ENCODE measurements at places on chromosomes 12 and 14. TPM values are rescaled to one million over a fixed set of nuclear protein-coding genes. Genes with fewer than 3 reads are reported as not detected.
A peak's percentile ranks its signal among the peaks of the same experiment; 100 is the strongest.

GPRC5D gene
- total RNA-seq, result not detected

DNA sequence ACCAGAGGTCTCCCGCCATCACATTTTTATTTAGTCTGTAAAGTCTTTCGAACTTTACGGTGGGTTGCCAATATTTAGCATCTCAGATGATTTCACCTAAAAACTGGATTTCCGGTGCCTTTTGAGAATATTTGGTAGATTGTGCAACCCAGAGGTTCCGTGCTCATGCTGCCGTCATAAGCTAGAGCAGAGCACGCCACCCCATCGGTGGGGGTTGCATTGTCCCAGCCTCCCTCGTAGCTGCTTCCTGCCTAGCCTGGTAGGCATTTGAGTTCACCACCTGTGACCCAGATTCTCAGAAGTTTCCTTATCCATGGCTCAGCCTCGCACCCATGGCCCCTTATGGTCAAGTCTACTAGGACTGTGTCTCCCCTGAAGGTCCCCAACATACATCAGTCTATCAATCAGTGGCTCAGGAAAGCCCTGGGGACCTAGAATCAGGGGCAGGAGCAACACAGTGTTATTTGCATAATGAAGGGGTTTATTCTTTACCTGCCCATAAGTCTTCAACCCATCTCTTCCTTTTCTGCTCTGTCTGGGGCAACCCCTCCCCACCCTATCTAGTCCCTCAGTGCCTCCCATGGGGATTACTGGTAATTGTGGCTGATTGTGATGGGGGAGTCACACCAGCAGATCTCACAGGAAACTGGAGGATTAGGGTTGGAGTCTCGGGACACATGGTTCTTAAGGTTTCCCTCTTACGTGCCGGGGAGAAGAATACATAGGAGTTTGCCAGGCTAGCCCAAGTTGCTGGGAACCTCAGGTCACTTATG, 152.3 kb downstream of the PHETA1 start:
- DNase-seq, result no peak

DNA sequence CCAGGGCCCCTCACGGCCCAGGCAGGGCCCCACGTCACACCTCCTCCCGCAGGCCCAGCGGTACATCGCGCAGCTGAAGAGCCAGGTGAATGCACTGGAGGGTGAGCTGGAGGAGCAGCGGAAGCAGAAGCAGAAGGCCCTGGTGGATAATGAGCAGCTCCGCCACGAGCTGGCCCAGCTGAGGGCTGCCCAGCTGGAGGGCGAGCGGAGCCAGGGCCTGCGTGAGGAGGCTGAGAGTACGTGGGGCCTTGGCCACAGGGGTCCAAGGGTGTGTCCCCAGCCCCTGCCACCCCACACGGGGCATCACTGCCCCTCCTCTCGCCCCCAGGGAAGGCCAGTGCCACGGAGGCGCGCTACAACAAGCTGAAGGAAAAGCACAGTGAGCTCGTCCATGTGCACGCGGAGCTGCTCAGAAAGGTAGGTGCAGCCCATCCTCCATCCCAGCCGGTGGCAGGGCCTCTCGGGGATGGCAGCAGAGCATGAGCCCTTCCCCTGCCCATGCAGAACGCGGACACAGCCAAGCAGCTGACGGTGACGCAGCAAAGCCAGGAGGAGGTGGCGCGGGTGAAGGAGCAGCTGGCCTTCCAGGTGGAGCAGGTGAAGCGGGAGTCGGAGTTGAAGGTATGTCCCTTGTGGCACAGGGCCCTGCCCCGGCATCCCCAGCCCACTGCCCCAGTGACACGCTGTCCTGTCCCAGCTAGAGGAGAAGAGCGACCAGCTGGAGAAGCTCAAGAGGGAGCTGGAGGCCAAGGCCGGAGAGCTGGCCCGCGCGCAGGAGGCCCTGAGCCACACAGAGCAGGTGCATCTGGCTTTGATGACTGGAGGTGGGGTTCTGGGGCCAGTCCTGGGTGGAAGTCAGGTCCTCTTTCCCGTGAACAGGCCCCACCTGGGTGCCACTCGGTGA, 20.9 kb downstream of the HIP1R start:
- no peak for DNase-seq

STX2 gene
- total RNA-seq, result 22.9 TPM

GRCh38 chr12:125079648-125080645, 14.7 kb downstream of the AACS start:
- DNase-seq, result no peak

SYNDIG1L gene
- total RNA-seq, result not detected

- DNase-seq, result no peak
Measured at GRCh38 chr14:60655898-60656685, 6.8 kb upstream of the SIX1 start.

GRCh38 chr12:49013428-49013827, 5.1 kb downstream of the PRKAG1 start:
- no peak for DNase-seq

- no peak for DNase-seq
Measured at GRCh38 chr12:92971859-92972524, 42.9 kb upstream of the EEA1 start.

DNA sequence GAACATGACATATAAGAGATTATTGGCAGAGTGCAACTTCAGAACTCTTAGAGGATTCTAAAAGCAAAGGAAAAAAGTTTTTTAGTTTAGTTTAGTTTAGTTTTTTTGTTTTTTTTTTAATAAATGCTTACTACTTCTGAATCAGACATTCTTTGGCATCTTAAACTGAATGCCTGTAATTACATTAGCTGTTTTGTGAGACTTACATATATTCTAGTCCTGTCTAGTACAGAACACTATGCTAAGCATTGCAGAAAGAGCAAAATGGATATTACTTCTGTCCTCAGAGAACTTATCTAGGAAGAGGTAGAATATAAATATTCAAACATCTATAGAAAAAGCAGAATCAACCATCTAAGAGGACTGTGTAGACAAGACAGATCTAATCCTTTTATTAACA, 133.2 kb downstream of the RAD51B start:
- DNase-seq, result no peak

PTPRQ gene
- not detected for total RNA-seq

GRCh38 chr14:39266525-39266870, 32.8 kb downstream of the MIA2 start:
- peak; percentile 32 for DNase-seq

RTN1 gene
- under 0.01 TPM for total RNA-seq

GRCh38 chr14:93045965-93046704, 69.6 kb downstream of the ITPK1 start:
- DNase-seq, result no peak

GNB3 gene
- 0.25 TPM for total RNA-seq

DNA sequence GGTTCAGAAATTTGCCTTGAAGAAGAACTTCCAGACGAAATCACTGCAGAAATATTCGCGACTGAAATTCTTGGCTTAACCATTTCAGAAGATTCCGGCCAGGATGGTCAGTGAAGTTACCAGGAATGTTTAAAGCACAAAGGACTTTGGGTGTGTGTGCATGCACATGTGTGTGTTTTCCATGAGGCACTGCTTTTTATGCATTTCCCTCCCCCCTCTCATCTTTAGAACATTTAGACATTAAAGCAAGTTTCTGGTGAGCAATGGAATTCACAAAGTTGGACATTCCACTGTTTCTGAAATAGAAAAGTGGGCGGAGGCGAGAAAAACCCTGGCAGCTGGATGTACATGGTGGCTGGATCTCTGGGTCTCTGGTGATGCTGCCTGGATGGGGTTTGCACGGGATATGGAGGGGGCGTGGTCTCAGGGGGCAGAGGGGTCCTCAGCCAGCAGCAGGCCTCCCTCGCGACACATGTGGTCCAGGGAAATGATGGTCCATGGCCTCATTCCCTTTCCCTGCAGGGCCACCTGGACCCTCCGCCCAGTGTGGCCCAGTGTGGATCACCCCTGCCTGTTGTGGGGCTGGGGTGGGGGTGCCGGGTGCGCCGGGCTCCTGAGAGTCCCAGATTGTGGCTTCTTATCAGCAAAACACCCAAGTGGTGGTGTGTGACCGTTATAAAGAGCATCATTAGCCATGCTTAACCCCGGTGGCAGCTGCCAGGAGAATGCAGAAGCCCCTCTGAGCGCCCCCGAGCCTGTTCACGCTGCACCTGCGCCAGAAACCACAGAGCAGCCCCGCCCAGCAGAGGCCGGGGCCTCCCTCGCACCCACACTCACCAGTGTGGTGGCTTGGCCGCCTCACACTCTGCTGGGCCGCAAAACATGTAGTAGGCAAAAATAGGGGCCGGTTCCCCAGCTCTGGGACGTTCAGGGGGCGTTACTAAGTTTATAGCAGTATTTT, 17.8 kb upstream of the BCL7A start:
- DNase-seq, result no peak

- DNase-seq, result peak; percentile 85
Measured at GRCh38 chr12:45379261-45379660, 163.4 kb downstream of the ANO6 start.

GRCh38 chr12:42469355-42470175, 120.0 kb downstream of the PRICKLE1 start:
- no peak for DNase-seq

PRICKLE1 gene
- total RNA-seq, result 16.3 TPM

ANO2 gene
- 29.7 TPM for total RNA-seq

- peak; percentile 10 for DNase-seq
Measured at GRCh38 chr12:46368684-46369083, 3.9 kb downstream of the SLC38A2 start.

DNA sequence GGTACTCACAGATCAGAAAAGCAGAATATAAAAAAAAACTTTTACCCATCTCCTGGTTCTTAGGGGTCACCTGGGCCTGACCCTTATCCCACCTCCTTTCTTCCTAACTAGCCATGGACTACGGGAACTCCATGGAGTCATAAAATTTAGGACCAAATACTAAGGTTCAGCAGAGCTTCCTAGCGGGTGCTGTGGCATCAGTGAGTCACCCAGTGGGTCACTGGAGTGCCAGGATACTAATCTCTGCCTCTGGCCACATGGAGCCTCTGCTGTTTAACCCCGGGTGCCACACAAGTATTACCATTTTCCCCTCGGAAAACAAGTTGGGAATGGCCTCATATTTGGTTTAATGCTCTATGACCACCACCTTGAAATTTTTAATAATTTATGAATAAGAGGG, 6.9 kb downstream of the ZBTB39 start:
- no peak for DNase-seq

DNA sequence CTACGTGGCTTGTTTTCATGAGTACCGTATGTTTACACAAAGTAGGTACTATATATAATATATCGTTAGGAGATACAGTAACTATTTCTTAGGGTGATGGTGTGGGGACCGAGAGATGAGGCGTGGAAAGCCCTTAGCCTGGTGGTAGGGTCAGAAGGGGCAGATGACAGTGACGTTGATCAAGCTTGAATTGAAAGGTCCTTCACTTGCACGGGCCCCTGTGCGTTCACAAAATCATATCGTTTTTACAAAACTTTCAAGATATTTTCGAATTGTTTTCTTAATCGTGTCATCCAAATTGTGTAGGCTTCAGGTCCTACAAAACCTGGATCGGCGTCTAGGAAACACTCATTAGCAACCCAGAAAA, 881 bp upstream of the SOS2 start:
- DNase-seq, result no peak

TTC9 gene
- total RNA-seq, result 0.13 TPM

DNA sequence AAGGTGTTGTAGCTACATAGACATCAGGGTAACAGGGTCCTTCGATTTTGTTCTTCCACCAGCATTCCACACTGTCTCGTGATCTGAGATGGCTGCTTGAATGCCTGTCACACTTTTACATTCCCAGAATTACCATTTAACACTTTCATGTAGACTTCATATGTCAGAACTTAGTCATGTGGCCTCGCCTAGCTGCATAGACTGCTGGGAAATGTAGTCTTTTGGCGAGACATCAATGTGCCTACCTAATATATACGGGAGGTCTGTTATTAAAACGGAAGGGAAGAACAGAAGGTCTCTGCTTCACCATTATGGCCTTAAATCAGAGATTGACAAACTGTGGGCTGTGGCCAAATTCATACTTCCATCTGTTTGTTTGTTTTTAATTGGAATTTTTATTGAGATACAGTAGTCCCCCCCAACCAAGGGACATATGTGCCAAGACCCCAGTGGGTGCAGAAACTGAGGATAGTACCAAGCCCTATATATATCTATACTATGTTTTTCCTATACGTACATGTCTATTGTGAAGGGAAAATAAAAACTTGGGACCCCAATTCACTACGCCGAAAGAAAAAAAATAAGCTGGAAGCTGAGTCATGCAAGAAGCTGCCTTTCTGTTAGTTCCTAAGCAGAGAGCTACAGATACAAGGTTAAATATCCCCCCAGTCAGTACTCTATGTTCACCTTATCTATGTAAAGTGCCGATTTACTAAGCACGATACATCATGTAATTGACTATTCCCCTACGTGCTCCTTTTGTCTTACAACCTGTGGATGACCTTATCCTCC, 11.3 kb upstream of the HRK start:
- no peak for DNase-seq

GRCh38 chr12:123750159-123750656, 11.9 kb upstream of the DNAH10 start:
- no peak for DNase-seq

SLC7A7 gene
- 1.9 TPM for total RNA-seq

GRCh38 chr12:82723093-82723492, 36.4 kb downstream of the TMTC2 start:
- no peak for DNase-seq

NEUROD4 gene
- not detected for total RNA-seq

DNA sequence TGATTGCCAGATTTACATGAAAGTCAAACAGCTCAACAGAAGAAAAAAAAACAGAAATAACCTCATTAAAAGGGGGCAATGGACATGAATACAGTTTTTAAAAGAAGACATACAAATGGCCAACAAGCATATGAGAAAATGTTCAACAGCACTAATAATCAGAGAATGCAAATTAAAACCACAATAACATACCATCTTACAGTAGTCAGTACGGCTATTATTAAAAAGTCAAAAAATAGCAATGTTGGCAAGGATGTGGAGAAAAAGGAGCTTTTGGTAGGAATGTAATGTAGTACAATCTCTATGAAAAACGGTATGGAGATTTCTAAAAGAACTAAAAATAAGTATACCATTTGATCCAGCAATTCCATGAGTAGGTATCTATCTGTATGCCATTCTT, 272.1 kb downstream of the CEP128 start:
- DNase-seq, result no peak

- no peak for DNase-seq
Measured at GRCh38 chr14:97178781-97179180, 381.6 kb downstream of the VRK1 start.

CAPZA3 gene
- total RNA-seq, result not detected

- no peak for DNase-seq
Measured at GRCh38 chr12:49232940-49233841, 31.7 kb upstream of the TUBA1C start.

All from dermis microvascular lymphatic vessel endothelial cell (primary cell).